ENCODE measurements at places on chromosomes 5 and 9.

- no peak for DNase-seq
Measured at GRCh38 chr5:17878541-17878940, 244.3 kb downstream of the TAF11L14 start.

- no peak for DNase-seq
Measured at GRCh38 chr5:132481596-132482211, 8.9 kb downstream of the IRF1 start.

GRCh38 chr5:68433923-68434879 lies 218.6 kb downstream of the PIK3R1 start:
- peak; percentile 58 for DNase-seq

- no peak for DNase-seq
Measured at GRCh38 chr9:34089311-34089710, 37.2 kb downstream of the DCAF12 start.

GRCh38 chr5:121872856-121873255 lies 21.2 kb downstream of the FTMT start:
- no peak for DNase-seq

DNA sequence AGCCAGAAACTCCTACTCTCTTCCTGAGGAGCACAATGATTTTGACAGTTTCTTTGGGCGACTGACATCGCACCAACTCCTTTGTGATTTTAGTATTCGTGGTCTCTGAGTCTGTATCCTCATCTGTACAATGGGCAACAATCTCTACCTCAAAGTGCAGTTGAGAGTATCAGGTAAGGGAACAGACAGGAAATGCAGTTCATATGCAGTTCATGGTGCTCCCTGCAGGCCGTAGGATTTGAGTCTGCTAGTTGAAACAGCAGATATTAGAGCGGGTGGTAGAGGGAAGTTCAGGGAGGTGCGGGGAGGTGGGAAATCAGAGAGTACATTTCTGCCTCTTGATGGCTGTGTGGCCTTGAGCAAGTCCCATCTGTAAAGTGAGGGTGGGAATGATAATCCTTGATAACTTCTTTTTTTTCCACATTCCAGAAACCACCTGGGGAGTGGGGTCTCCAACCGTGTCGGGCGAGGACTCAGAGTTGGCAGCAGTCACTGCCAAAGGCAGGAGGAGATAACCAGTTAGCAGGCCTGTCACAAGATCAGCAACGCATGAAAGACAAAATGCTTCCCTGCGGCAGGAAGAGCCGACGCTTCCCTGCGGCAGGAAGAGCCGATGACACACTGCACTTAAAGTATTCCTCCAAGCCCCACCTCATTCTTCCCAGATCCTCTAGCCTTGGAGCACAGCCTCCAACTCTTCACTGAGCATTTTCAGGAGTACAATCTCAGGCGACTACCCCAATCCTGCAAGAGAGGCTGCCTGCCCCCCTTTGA lies 6.0 kb upstream of the NEK6 start:
- no peak for DNase-seq

GRCh38 chr5:121945261-121945660 lies 16.5 kb upstream of the SRFBP1 start:
- no peak for DNase-seq

GRCh38 chr5:178991190-178992145 lies 3.7 kb downstream of the GRM6 start:
- no peak for DNase-seq

GRCh38 chr5:95044096-95044495 lies 240.8 kb downstream of the MCTP1 start:
- no peak for DNase-seq
